ENCODE measurements at places on chromosomes 4 and X. TPM values are rescaled to one million over a fixed set of nuclear protein-coding genes. Genes with fewer than 3 reads are reported as not detected.
A peak's percentile ranks its signal among the peaks of the same experiment; 100 is the strongest.

The ATP1B4 gene
- not detected for total RNA-seq

The VCX2 gene
- total RNA-seq = 57.7 TPM

GRCh38 chr4:120977435-120977997 lies 55.0 kb upstream of the PRDM5 start:
- H3K4me3 ChIP-seq = no peak overlapping the region
- peak; percentile 41 for DNase-seq
- no peaks in the 10 kb centered on the region for H3K27me3 ChIP-seq
- H3K4me1 ChIP-seq = no peaks in the 10 kb centered on the region
- H3K27ac ChIP-seq = no peak overlapping the region

- H3K27ac ChIP-seq = no peak overlapping the region
- H3K36me3 ChIP-seq = no peaks in the 10 kb centered on the region
- H3K4me1 ChIP-seq = no peaks in the 10 kb centered on the region
- no peak overlapping the region for H3K4me3 ChIP-seq
- no peak for DNase-seq
Measured at GRCh38 chr4:56372774-56373173, 14.5 kb downstream of the AASDH start.

- H3K27ac ChIP-seq = no peak overlapping the region
- peaks cover 6% of the 10 kb centered on the region for H3K4me1 ChIP-seq
- no peak overlapping the region for H3K4me3 ChIP-seq
- DNase-seq = no peak
- no peaks in the 10 kb centered on the region for H3K36me3 ChIP-seq
Measured at GRCh38 chrX:69109706-69110105, 55.5 kb downstream of the PJA1 start.
